ENCODE measurements at places on chromosomes 16 and 17.

DNA sequence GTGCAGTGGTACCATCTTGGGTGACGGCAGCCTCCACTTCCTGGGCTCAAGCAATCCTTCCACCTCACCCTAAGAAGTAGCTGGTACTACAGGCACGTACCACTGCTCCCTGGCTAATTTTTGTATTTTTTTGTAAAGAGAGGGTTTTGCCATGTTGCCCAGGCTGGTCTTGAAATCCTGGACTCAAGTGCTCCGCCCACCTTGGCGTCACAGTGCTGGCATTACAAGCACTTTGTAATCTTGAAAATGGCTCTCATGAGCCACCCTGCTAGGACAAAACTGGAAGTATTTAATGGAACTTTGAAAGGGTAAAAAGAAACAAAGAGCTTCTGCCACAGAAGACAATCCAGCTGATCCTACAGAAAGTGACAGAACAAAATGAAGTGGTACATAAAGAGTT lies 9.2 kb downstream of the SUMO2 start:
- DNase-seq: no peak

- DNase-seq: no peak
Observed at GRCh38 chr17:38568845-38569510, 36.8 kb downstream of the SRCIN1 start.

GRCh38 chr16:23498863-23499262 lies 11.4 kb downstream of the GGA2 start:
- no peak for DNase-seq

DNA sequence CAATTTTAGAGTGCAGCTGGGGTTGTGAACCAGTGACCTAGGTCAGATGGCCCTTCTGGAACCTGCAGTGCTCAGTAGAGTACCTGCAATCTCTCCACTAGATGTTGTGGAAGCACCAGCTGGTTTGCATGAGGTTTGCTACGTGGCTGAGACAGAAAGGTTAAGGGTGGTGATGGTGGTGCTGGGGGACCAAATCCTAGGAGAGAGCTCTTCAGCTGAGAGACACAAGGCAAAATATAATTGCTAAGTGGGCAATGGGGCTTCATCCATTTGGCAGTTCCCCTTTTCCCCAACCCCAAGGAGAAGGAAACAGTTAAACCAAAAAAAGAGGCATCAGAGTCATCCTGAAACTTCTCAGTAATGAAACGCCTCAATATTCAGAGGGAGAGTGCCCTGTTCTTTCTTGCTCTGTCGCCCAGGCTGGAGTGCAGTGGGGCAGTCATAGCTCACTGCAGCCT lies 13.9 kb downstream of the ITPRIPL2 start:
- no peak for DNase-seq

DNA sequence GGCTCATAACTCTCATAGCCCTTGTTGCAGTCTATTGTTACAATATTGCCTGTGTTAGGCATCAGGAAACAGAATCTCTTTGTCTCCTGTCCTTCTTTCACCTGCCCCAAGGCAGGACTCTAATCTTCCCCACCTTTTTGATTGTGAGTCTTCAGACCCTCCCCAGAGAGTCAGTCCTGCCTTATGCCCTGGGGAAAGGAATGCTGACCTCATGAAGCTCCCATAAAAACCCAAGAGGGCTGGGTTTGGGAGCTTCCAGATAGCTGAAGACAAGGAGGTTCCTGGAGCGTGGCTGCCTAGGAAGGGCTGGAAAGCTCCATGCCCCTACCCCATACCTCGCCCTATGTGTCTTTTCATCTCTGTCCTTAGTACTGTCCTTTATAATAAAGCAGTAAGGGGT lies 688.8 kb downstream of the WWOX start:
- DNase-seq: no peak

- no peak for DNase-seq
Observed at GRCh38 chr17:40511136-40511535, 9.7 kb upstream of the TNS4 start.

- no peak for DNase-seq
Observed at GRCh38 chr16:19850131-19850817, 34.4 kb downstream of the GPRC5B start.

GRCh38 chr17:45414990-45415881 lies 17.4 kb downstream of the ARHGAP27 start:
- no peak for DNase-seq

DNA sequence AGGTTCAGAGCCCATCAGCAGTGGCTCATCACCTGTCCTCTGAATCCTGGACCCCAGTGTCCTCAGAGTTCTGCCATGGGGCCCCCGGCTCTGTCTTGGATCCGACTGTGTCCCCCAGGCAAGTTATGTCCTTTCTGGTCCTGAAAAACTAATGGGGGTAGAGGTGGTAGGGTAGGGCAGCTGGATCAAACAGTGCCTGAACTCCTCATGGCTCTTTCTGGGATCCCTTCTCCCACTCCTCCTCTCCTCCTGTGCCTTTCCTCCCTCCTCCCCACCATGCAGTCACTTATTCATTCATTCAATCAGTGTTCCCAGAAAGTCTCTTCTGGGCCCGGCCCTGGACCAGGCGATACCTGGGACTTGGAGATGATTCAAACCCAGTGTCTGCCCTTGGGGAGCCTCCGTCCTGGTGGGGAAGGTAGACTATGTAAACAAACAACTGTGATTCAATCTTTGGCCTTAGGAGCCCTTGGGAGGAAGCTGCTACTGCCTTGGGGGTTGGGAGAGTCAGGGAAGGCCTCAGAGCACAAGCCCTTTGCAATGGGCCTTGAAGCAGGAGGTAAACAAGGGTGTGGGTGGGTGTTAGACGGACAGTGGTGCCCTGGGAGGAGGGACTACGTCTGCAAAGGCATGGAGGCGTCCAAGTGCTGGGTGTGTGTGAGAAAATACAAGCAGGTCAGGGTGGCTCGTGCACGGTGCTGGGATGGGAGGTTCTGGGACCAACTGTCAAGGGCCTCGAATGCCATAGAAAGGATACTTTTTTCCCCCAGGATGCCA lies 6.4 kb upstream of the FAM83G start:
- DNase-seq: no peak

DNA sequence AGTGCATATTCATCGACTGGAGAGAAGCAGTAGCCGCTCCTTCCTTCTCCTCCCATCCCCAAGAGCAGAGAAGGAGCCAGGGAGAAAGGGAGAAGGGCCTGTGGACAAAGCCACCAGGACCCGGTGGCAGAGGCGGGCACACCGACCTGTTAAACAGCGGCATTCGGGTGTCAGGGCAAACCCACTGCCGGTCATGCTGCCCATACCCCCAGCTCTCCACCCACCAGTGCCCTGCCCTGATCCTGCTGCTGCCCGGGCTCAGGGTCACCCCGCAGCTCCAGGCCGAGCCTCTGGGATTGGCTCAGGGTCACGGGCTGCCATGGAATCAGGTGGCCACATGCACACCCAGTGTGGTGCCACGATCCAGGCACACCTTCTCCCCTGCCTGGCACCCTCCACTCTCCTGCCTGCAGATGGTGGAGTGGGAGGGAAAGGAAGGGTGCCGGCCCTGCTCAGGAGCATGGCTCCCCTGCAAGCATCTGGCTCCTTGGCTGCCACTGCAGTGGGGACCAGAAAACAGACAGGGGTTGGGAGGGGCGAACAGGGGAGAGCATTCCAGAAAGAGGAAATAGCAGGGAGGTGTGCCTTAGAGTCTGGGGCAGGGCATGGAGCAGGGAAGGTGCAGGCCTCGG lies 18.3 kb upstream of the RASD1 start:
- no peak for DNase-seq

DNA sequence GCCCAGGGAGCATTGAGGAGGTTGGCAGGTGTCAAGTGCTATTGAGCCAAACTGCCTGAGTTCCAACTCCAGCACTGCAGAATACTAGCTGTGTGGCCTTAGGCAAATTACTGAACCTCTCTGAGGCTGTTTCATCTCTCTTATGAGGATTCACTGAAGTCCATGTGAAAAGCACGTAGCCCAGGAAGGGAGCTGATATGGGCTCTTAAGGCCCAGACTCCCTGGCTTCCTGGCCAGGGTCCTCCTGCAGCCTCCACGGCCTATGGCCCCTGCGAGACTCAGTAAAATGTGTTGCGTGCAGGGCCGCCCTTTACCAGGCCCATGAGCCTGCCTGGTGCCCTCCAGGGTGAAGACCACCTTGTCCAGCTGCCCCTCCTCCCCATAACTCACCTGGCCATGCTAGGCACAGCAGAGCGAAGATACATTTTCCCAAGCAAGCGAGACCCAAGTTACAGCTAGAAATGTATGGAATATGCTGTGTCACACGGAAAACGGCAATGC lies 133.7 kb upstream of the TNRC6C start:
- DNase-seq: no peak

DNA sequence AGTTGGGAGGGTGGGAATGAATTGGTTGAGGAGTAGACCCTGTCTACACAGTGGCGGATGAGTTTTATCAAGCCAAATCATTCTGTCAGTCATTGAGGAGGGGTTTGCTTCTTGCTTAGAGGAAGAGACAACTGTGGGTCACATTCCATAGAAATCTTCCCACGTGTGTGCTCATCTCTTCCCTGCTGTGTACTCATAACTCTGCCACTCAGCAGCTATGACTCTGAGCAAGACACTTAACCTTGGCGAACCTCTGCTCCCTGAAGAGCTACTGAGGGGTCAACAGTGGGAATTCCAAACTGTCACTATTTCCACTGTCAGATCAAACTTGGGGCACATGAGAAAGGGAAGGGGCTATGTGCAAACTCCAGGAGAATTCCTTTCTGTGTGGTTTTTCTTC lies 72.6 kb upstream of the COX10 start:
- DNase-seq: no peak

GRCh38 chr17:12729086-12729485 lies 60.2 kb upstream of the ARHGAP44 start:
- DNase-seq: no peak

- DNase-seq: no peak
Observed at GRCh38 chr17:7849751-7850504, 4.9 kb upstream of the TMEM88 start.

GRCh38 chr17:46180892-46181274 lies 12.3 kb downstream of the KANSL1 start:
- no peak for DNase-seq

GRCh38 chr17:17200831-17201230 lies 5.3 kb downstream of the PLD6 start:
- DNase-seq: no peak

GRCh38 chr16:57574086-57574485 lies 31.6 kb downstream of the ADGRG5 start:
- no peak for DNase-seq

GRCh38 chr17:61669522-61669921 lies 78.5 kb upstream of the NACA2 start:
- DNase-seq: peak; percentile 97

- no peak for DNase-seq
Observed at GRCh38 chr16:46787909-46788308, 39.8 kb upstream of the MYLK3 start.

DNA sequence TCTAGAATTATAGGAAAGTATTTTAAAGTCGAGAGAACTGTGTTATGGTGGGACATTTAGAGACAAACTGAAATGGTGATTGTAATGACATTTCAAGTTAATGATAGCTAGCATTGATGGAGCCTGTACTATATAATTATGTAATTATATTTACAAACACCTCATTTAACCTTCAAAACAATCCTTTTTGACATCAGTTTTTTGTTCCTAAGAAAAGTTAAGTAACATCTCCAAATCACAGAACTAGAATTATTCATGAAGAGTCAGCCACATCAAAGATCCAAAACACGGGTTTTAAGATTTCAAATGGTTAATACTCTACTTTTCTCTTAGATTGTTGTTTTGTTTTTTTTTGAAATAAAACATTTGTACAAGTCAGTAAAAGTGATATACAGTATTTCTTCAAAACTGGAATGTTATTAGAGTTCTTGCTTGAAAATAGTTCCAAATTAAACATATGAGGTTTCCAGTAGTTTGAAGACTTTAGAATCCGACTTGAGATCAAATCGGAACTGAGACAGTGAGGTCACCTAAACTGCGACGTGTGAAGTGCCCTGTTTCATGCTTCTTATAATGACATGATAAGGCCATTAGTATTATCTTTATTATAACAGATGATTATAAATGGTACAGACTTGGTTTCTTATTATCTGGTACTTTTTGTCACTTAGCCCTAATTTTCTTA lies 264.9 kb upstream of the TBX2 start:
- no peak for DNase-seq

DNA sequence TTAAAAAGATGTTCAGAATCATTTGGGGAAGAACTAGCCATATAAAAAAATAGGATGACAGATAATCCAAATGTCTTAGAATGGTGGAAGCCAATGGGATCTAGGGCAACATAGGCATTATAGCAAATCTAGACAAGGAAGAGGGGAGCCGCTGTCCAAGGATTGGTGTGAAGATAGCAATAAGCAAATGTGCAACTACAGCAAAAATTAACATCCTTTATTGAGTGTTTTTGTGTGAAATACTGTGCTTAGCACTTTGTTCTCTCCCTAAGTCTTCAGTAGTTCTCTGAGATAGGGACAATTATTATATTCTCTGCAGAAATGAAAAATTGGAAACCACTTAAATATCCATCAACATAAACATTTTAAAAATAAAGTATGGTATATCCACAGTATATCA lies 177.0 kb downstream of the PHKB start:
- no peak for DNase-seq

DNA sequence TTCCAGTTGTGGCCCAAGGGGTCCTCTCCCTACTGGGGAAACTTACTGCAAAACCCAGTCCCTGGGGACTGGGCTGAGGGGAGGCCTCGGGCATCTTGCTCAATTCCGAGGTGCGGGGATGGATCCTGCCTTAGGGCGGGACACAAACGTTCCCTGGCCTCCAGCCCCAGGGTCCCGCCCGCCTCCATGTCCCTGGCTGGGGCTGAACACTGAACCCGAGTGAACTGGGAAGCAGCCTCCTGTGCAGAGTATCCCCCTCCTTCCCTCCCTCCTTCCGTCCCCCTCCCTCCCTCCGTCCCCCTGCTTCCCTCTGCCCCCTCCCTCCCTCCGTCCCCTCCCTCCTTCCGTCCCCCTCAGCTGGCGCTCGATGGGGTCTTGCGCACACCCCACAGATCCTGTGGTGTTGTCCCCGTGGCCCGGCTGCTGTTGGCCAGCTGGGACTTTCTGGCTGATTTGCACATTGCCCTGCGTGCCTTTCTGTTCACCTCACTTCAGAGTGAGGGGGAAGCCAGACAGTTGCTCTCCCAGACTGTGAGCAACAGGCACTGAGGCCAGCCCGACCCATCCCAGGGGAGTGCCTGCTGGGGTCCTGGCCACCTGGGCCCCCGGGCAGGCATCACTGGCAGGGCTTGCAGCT lies 5.5 kb downstream of the TRAF7 start:
- no peak for DNase-seq

- no peak for DNase-seq
Observed at GRCh38 chr16:54443352-54443751, 156.8 kb upstream of the IRX3 start.

- DNase-seq: no peak
Observed at GRCh38 chr16:276426-277077, 808 bp upstream of the RGS11 start.

- DNase-seq: no peak
Observed at GRCh38 chr17:18356624-18357023, 6.7 kb downstream of the SHMT1 start.

- DNase-seq: no peak
Observed at GRCh38 chr17:8964801-8965393, 610 bp downstream of the PIK3R5 start.

GRCh38 chr17:47816947-47817346 lies 4.6 kb downstream of the OSBPL7 start:
- DNase-seq: no peak

Measured in NCI-H1436 treated with DMSO at 0.1 percent for 48 hours (cell line).